Adipose tissue (tissue), 3 donors: ENCODE measurements at places on chromosomes 6 and 20. TPM values are rescaled to one million over a fixed set of nuclear protein-coding genes. Genes with fewer than 3 reads are reported as not detected.

BPIFB2 gene
- polyA plus RNA-seq = not detected

KIF6 gene
- not detected for polyA plus RNA-seq

RNF144B gene
- polyA plus RNA-seq = 12.7 TPM

TRPC4AP gene
- polyA plus RNA-seq = 36.1 TPM

GRIK2 gene
- polyA plus RNA-seq = 0.39 TPM

BEND6 gene
- polyA plus RNA-seq = 3.8 TPM

TFAP2D gene
- polyA plus RNA-seq = 0.22 TPM

CABLES2 gene
- polyA plus RNA-seq = 1.8 TPM

SYCP2L gene
- 0.22 TPM for polyA plus RNA-seq

ZSWIM3 gene
- 1.1 TPM for polyA plus RNA-seq

MAS1 gene
- not detected for polyA plus RNA-seq

SIM1 gene
- 0.22 TPM for polyA plus RNA-seq

JAG1 gene
- polyA plus RNA-seq = 11.9 TPM

C6orf15 gene
- not detected for polyA plus RNA-seq

PSORS1C2 gene
- not detected for polyA plus RNA-seq

ADGRF5 gene
- polyA plus RNA-seq = 21.3 TPM

CCN5 gene
- polyA plus RNA-seq = 36.3 TPM

DEF6 gene
- 8.6 TPM for polyA plus RNA-seq
